Ecto neural progenitor cell (in vitro differentiated cells): ENCODE measurements at places on chromosomes 11 and 22.

GRCh38 chr11:128157423-128158298 lies 429.7 kb downstream of the ETS1 start:
- peak; percentile 63 for DNase-seq

DNA sequence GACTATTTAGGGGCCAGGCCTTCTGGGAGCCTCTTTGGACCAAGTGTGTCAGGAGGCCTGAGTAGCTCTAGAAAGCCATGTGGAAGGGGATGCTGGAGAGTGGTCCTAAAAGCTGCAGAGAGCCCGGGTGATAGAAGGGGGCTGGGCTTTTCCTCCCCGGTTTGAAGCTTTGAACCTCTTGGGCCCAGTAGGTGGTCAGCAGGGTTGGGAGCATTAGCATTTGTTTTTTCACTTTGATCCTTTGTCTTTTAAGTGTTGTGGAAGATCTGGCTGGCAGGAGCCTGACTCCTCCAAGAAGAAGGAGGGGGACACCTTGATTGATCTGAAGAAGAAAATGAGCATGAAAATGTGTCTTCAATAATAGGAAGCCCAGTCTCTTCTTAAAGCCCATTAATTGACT lies 596.6 kb downstream of the INSC start:
- no peak for DNase-seq

GRCh38 chr11:69280994-69281393 lies 13.0 kb upstream of the MYEOV start:
- no peak for DNase-seq

DNA sequence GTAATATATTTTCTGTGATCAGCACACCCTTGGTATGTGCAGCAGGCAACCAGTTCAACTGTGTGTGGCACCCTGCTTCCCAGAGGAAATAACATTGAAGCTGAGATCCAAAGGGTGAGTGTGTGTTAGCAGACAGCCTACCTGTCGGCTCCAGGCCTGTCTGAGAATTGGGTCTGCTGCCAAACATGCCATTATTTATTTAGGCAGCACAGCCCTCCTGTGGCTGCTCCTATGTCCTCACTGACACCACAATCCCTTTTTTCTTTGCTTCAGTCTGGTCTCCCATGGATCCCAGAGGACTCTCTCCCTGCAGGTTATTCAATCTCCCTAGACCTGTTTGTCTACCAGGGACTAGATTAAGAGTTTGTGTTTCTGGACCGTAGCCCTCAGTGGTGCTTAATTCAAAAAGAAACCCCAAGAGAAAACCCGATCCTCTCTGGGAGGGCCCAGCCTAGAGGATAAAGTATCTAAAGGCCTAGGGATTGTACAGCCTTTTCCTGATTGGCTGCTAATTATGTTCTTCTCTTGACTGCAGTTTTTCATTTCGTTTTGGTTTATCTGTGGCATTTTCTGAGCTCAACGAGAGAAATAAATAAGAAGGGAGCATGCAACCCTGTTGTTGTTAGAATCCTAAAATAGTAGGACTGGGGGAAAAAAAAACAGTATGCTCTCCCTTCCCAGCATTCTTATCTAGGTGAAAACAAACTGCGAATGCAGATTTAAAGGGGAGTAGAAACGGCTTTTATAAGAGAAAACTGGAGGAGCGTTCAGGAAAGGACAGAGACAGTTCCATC lies 24.1 kb downstream of the KCNE3 start:
- DNase-seq = no peak

GRCh38 chr22:32211011-32211410 lies 6.1 kb upstream of the RFPL2 start:
- DNase-seq = no peak

GRCh38 chr22:35343664-35344550 lies 37.0 kb upstream of the HMOX1 start:
- DNase-seq = no peak

DNA sequence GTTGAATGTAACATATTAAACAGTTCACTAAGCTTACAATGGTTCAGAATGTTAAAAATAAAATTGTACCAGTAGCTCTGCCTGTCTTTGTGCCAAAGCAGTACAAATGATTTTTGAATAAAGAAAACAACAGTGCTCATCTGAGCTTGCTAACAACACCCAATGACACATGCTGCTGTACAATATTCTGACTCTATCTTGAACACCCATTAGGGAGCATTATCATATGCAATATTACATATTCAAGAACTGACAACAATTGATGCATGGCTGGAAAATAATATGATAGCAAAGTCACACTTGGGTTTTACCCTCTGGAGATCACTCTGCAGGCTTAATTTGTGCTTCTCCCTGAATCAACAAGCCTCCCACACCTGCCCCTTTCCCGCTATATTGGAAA lies 953.7 kb downstream of the OPCML start:
- no peak for DNase-seq

DNA sequence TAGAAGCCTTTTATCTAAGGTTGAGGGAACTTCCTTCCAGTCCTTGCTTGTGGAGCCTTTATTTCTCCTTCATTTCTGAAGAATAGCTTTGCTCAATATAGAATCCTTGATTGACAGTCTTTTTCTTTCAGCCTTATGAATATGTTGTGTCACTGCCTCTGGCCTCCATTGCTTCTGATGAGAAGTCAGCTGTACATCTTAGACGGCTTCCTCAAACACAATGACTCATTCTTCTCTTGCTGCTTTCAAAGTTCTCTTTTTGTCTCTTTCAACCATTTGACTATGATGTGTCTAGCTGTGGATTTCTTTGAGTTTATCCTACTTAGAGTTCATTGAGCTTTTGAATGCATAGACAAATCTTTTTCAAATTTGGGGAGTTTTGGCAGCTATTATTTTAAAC lies 893.2 kb downstream of the BRD1 start:
- DNase-seq = no peak

- DNase-seq = peak; percentile 49
Measured at GRCh38 chr22:50503475-50504145, 3.9 kb downstream of the LMF2 start.

- DNase-seq = no peak
Measured at GRCh38 chr11:23749762-23750430, 747.0 kb upstream of the LUZP2 start.

DNA sequence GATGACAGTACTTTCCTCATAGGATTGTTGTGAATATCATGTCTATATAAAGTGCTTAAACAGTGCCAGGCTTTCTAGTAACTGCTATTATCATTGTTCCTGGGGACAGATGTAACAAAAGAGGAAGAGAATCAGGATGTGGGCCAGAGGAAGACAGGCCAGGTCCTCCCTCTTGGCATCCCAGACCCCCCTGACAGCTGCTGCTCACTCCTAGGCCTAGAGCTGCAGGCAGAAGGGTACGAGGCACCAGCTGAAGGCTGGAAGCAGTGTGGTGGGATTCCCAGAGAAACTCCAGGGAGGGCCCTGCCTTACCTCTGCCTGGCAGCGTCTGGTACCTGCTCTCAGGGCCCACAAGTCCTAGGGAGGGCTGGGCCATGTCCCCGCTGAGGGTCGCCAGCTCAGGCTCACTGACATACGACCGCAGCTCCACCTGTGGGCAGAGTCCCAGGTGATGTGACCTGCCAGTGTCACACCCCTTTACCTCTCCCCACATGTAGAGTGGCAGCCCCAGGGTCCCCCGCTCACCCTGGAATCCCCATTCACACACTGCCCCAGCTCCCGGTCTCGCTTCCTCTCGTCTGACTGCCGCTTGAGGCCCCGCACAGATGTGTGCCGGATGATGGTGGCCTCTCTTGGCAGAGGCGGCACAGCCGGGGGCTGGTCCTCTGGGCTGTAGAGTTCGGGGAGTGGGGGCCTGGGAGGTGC lies 52.2 kb downstream of the C11orf58 start:
- no peak for DNase-seq

DNA sequence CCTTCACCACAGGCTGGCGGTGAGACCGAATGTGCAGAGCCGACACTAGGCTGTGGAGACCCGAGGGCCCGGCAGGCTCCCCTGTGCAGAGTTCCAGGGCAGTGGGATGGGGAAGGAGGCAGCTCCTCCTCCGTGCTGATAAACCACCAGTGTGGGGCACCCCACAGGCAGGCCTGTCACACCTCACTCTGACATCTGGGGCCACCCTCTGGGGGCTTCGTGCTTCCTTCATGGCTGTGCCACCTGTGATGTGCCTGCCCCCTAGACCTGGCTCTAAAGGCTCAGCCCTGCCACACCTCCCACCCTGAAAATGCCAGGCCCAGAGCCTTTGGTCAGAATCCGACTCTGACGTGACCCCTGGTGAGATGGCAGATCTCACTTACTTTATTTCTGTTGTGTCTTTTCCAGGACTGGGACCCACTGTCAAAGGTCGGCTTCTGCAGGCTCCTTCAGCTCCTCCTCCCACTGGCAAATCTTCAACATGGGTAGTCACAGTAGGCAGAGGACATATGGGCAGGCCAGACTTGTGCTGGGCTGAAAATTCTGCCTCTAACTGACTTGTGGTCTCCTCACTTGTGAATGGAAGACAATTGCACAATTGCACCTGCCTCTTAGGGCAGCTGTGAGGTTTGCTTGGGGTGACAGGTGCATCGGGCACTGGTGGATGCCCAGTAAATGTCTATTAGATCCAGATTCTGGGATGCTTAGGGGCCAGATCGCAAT lies 46.2 kb upstream of the TSKU start:
- no peak for DNase-seq

DNA sequence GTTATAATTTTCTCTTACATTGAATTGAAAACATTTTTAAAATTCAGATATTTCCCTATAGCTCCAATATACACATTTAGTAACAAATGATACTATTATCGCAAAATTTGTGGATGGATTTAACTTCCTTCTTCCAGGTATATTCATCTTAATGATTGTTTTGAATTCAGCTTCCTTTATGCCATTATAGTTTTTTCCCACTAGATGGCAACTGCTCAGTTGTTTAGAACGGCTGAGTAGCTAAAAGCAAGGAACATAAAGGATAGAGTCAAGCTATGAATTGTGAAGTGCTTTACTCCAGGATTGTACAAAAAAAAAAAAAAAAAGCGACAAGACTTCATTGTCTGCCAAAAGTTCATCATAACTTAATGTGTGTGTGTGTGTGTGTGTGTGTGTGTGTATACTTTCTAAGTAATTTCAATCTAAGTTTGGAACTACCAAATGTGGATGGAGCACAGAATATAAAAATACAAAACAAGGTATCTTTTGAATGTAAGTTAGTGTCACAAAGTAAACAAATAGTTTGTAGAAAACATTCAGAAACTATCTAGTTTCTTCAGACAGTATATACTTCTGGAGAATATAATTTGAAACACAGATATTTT lies 846.4 kb downstream of the DLG2 start:
- no peak for DNase-seq

DNA sequence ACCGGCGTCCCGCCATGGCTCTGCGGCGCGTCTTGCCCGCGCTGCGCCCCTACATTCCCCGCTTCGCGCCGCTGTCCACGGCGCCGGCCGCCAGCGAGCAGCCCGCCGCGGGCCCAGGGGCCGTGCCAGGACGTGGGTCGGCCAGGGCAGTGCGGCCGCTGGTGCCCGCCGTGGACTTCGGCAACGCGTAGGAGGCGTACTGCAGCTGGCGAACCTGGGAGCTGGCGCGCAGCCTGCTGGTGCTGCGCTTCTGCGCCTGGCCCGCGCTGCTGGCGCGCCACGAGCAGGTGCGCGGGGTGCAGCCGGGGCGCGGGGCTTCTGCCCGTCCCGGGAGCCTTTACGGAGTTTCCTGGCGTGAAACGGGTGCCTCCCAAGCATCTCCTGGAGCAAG lies 20.1 kb downstream of the DGCR6L start:
- DNase-seq = no peak

DNA sequence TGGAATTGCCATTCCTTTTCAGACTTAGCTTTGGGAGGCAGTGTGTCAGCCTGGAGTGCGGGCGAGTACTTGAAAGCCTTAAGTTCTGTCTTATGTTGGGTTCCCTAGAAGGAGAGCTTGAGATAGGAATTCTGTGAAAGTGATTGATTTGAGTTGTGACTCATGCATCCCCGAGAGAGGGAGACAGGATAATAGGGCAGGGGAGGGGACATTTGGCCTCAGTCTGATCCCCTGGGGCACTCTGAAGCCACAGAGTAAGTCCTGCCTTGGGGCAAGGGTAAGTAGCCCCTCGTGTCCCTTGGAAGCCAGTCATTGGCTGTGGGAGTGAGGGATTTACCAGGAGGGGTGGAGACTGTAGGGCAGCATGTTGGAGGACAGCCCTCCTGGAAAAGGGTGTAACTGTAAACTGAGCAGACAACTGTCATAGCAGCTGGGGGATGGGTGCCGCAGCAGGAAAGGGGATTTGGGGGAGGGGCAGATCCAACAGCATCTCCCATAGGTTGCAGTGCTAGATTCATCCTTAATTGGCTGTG lies 44.0 kb downstream of the KIAA1671 start:
- peak; percentile 85 for DNase-seq

GRCh38 chr11:117299351-117300282 lies 8.5 kb downstream of the BACE1-AS start:
- DNase-seq = no peak

GRCh38 chr22:30309951-30310741 lies 16.6 kb downstream of the TBC1D10A start:
- DNase-seq = no peak

GRCh38 chr11:121652971-121653370 lies 200.2 kb upstream of the SORL1-AS1 start:
- peak; percentile 53 for DNase-seq

DNA sequence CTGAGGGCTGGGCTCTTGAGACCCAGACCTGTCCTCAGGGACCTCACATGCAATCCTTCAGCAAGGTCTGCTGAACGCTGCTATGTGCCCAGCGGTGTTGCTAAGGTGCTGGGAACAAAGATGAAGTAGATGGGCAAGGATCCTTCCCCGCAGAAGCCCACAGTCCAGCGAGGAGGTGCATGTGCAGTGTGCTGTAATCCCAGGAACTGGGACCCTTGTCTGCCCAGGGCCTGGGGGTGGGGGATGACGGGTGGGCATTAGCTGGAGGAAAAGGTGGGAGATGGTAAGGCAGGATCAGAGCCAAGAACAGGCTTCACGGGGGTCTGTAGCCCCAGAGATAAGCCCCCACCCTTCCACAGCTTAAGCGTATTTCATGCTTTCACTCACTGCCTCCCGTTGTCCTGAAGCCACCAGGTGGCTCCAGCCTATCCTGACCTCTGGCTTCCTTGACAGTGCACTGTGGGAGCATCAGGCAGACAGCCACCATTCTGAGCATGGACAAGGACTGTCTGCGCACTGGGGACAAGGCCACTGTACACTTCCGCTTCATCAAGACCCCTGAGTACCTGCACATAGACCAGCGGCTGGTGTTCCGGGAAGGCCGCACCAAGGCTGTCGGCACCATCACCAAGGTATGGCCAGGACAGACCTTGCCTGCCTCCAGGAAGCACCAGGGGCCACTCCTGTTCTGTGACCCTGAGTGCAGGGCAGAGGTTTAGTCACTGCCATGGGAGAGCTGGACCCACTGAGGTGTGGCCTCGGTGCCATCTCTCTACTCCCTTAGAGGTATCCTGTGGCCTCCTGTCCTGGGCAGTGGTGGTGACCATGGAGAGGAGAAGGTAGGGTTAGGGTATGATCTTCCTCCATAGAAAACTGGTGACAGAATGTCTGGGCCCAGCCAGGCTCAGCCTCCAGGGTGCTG lies 22.0 kb downstream of the GTPBP1 start:
- DNase-seq = no peak

DNA sequence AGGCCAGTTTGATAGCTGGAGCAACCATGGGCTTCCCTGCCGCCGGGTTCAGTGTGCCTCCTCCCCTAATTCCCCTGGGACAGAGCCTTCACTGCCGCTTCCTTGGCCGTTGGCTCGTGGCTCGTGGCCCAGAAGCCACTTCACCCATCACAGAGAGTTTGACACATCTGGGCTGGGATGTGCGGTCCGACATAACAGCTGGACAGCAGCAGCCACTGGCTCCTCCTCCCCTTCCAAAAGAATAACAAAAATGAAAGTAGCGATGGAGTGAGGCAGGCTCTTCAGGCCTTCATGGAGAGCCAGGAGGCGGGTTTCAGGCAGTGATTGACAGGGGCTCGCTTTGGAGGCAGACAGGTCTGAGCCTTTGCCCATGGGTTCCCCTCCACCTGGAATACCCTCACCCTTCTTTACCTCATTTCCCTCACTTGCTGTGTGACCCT lies 8.2 kb downstream of the CREB3L1 start:
- no peak for DNase-seq
